ENCODE measurements at places on chromosomes 2 and 18.

GRCh38 chr2:60555783-60556139, 2.3 kb upstream of the BCL11A start:
- no peak for DNase-seq

DNA sequence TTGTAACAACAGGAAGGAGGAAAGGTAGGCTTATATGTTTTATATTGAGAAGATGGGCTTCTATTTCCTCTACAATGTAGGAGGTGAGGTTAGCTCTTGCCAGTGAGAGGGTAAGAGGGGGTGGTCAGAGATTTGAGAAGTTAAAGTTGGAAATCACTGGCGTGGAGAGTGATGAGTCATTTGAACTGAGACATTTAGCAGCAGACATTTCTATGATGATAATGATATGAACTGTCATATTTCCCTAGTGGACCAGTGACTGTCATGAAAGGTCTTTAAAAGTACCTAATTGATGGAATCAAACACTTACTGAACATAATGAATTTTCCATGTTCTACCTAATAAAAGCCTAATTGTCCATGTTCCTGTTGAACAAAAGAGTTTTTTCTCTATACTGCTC, 126.1 kb downstream of the FAM161A start:
- no peak for DNase-seq

DNA sequence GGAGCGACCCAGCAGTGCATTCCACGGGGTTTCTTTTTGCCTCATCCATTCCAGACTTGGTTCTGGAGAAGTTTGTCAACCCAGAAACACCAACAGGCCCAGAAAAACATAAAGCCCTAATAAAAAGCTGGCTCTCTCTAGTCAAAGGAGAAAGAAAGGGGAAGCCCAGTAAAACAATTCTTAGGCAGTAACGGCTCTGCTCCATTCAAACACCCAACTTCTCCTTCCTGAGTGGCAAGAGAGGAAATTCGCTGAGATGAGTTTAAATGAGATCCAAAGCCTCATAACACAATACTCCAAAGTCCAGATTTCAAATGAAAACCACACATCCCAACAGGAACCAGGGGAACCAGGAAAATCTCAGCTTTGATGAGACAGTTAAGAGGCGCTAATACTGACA, 179.9 kb downstream of the RPIA start:
- DNase-seq = no peak

GRCh38 chr18:23776306-23776705, 87.1 kb downstream of the LAMA3 start:
- DNase-seq = no peak

DNA sequence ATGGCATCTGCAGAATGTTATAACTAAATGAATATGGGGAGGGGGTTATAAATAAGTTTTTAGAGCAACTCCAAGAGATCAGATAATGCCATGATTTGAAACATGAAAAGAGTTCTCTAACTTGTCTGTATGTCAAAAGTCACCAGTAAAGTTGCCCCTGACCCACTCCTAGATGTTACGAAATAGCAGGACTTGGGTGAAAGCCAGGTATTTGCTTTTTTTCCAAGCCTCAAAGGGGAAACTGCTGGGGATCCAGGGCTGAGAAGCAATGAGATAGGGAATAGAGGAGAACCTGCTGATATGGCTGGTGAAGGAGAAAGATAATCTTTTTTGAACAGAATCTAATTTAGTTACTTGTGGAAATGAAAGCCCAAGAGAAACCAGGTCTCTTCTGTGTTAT, 191.5 kb upstream of the CDH20 start:
- no peak for DNase-seq
